ENCODE measurements at places on chromosomes 11 and 22.
A peak's percentile ranks its signal among the peaks of the same experiment; 100 is the strongest.

DNA sequence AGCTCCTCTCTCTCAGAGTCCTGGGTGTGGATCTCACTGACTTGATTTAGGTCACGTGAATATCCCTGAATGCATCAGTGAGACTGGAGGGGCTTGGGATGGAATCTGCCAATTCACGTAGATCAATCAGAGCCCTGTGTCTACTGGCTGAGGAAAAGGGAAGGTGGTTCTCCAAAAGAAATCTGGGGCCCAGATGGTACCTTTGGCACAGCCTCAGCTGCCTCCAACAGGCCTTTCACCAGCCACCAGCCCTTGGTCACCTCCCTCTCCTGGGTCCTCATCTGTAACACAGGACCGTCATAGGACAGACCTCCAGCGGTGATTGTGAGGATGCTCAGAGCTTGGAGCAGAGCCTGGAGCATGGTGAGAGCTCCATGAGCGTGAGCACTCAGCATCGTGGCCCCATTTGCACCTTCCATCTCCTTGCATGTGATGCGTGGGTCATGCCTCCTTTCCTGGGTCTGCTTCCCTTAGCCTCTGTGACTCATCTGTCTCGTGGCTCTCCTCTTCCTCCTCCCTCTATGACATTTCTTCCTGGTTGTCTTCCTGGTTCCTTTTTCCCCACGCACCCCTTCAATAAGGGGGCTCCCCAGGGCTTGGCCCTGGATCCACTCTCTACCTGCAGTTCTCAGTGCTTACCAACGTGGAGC, 7.5 kb upstream of the MIEF1 start:
- peak; percentile 89 for DNase-seq

- DNase-seq, result peak; percentile 78
Measured at GRCh38 chr11:123020968-123021367, 39.3 kb upstream of the BSX start.

- no peak for DNase-seq
Measured at GRCh38 chr22:18955696-18956095, 19.6 kb upstream of the PRODH start.

DNA sequence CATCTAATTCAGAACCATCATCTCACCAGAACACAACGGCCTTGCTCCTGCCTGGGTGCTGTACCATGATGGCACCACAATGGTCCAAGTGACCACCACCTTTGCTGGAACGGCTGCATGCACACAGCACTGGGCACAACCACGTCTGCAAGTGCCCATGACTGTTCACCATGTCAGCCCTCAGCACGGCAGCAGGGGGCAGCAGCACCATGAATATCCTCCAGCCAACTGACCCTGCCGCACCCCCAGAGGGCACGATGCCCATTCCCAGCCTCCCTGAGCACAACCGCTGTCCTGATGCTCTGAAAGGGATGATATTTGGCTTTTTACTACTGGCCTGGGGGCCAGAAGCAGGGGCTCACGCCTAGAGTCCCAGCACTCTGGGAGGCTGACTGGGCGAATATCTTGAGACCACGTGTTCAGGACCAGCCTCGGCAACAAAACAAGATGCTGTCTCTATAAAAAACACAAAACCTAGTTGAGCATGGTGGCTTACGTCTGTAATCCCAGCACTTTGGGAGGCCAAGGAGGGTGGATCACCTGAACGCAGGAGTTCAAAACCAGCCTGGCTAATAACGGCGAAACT, 25.7 kb downstream of the DRD4 start:
- peak; percentile 48 for DNase-seq

DNA sequence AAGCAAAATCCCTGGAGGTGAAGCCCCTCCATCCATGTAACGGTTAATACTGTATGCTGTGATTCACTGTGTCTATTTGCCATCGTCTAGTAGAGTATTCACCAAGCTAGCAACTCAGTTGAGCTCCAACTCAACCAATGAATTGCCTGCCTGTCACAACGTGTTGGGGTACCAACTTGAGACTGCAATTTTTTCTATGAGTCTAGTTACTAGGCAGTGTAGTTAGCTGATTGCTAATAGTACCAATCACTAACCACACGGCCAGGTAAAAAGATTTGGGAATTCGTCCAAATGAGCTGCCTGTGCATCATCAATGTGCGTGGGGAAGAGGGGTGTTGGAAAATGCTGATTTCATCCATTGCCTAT, 1.0 kb upstream of the BTG4 start:
- no peak for DNase-seq

- no peak for DNase-seq
Measured at GRCh38 chr22:19884954-19885751, 30.5 kb upstream of the GNB1L start.

- DNase-seq, result peak; percentile 51
Measured at GRCh38 chr22:43720716-43721115, 91.4 kb downstream of the EFCAB6 start.

DNA sequence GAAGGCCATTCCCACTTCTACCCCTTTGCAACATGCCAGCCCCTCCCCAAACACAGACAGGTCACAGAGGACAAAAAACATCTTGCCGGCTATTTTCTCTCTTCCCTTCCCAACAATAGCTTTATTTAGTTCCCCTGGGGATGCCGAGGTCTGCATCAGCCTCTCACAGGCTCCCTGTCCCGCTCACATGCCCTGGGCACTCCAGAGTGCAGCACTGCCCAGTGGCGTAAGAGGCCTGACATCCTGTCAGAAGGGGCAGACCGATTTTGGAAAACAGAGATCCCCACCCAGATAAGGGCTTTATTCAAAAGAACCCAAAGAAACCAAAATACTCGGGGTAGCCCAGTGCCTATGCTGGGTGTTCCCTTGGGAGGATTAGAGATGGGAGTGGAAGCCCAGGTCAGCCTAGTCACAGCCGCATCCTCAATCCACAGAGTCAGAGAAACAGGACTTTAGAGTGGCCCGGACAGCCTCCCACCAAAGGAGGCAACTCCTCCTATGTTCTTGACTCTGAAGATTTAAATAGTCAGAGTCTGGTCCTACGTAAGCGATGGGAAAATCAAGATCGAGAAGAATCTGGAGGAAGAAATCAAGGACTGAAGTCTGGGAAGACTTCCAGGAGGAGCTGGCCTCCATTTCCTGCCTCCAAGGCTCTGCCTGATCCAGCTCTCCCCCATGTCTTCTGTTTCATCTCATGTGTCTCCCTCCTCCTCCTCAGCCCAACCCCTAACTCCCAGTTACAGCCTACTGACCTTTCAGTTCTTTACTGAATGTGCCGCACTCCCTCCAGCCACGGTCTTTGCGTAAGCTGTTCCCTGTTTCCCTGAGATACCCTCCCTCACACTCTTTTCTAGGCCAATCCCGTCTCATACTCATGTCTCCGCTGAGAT, 129.3 kb downstream of the FBXO7 start:
- no peak for DNase-seq

All from inflammatory macrophage treated with lipopolysaccharide for 4 hours (primary cell).